Thoracic aorta (tissue), 2 donors: ENCODE measurements at places on chromosomes 2 and 18. TPM values are rescaled to one million over a fixed set of nuclear protein-coding genes. Genes with fewer than 3 reads are reported as not detected.

DNA sequence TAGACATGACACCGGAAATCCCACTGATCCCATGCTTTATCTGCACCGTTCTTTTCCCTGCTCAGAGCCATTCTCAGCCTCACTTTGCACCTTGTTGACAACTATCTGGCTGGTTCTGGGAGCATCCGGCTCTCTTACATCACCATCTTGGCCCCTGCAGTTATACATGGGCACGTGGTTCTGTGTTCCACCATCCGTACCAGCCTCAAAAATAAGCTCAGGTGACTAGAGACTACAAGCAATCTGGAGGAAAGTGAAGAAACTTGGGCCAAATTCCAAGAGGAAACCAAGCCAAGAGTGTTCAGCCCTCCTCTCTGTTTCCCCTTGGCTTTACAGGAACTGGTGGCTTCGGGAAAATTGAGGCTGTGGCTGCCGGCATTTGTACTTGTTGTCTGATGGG, 244.6 kb upstream of the ACVR2A start:
- no peak for DNase-seq

- no peak for DNase-seq
Measured at GRCh38 chr2:168075446-168075845, 171.9 kb downstream of the STK39 start.

Gene POTEI
- total RNA-seq: not detected

Gene REG3A
- 8.3 TPM for total RNA-seq

DNA sequence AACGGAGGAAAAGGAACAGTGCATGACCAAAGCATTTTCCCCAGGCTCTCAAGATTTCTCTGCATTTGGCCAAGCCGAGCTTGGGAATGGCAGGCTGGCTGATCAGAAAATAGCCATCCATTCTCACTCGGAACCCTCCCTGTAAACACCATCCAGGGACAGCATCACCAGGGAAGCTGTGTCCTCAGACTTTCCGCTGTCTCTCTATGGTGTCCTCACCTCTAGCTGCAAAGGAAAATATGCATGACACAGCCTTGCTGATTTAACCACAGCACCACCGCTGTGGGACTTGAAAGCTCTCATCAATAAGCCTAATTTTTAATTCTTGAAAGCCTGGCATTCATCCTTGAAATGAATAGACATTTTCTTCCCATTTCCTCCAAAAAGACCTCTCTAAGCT, 311.7 kb downstream of the EIPR1 start:
- DNase-seq: no peak

Gene CXCR2
- total RNA-seq: not detected

DNA sequence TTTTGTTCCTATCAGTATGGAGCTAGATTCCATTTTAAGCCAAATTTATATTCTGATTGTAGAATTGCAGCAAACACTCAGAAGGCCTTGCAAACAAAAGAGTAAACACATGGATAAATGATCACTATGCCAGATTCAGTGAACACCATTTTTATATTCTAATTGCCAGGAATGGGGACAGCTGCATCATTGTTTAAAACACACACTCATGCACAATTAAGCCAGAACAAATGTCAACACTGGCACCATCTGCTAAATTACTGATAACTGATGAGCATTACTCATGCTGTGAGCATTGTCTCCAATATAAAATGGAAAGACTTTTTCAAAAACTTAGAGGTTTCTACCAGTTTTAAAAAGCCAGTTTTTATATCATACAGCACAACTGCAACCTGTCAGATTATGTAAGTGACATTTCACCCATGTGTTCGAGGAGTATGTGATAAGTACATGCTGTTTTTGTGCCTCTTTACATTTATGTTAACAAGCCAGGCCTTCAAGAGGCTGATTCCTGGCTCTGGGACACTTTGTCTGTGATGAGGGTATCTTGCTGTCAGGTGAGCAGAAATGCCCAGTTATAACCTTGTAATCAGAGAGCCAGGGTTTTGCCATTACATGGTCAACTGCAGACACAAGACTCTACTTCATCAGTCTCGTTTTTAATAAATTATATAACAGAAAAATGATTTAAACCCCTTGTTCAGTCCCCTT, 4.4 kb upstream of the ST8SIA5 start:
- no peak for DNase-seq

DNA sequence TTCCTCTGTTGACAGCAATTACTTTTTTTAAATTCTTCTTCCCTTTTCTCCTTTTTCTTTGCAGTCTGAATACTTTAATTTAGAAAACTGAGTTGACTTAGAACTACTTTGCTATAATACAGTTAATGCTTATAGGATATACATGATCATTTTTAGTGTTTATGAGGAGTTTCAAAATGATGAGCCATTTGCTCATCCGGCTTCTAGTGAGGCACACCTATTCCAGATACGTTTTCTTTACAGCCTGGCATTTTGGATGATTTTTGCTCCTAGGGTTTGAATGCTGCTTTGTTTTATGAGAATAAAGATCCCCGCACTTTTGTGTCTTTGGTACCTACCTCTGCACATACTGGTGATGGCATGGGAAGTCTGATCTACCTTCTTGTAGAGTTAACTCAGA, 52.8 kb downstream of the EIF5B start:
- DNase-seq: no peak

DNA sequence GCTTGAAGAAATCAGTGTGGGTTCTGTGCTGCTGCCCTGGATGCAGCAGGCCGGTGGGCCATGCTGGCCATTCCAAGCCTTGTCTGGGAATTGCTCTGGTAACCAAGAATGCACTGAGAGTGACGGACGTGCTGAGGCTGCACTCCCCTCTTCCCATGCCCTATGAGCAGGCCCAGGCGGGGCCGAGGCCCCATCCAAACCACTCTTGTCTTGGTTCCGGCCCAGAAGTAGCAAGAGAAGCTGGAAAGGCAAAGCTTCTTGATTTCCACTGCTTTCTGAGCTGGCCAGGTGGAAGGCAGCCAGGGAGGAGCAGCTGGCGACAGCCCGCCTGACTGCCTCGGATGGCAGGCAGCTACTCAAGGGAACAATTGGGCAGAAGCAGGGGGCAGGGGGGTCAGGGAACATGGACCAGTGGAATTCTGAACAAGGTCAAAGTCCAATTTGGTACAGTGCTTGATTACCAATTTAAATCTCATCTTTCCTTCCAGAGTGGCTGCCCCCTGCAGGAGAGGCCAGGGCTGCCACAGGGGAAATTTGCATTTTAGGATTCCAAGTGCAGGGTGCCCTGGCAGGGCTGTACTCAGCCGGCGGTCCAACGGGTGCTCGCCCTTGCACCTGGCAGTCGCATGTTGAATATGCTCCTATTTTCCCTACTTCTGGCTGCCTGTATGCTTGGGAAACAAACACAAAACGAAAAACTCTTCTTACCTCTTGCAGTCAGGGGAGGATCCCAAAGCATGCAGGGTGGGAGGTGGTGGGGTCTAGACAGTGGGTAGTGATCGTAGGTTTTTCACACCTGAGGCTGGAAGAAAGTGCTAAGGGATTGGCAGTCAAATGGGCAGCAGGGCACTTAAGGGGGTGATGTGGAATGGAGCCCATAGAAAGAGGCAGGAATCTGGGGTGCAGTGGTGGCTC, 67.3 kb downstream of the LIPG start:
- DNase-seq: no peak

DNA sequence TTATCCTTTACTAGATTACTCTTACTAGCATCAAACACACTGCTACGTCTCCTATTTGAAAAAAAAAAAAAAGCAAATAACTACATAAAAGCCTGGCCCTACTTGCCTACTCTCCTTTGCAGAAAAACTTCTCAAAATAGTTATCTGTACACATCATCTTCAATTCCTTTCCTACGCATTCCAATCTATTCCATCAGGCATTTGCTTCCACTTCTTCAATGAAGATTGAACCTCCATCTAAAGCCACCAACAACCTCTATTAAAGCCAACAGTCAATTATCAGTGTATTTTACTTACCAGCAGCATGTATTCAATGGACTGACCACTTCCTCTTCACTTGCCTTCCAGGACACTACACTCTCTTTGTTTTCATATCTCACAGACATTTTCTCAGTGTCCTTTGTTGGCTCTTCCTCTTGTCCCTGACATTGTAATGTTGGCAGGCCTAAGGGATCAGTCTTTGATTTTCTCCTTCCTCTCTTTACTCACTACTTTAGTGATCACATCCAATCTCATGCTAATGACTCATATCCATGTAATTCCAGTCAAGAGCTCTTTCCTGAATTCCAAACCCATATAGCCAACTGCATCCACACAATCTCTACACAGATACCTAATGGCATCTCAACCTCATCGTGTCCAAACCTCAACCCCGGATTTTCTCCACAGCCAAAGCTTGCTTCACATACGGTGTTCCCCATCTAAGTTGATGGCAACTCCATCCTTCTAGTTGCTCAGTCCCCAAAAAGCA, 131.3 kb downstream of the CCDC148 start:
- DNase-seq: no peak

GRCh38 chr2:205324355-205324754, 357.9 kb upstream of the NRP2 start:
- no peak for DNase-seq

DNA sequence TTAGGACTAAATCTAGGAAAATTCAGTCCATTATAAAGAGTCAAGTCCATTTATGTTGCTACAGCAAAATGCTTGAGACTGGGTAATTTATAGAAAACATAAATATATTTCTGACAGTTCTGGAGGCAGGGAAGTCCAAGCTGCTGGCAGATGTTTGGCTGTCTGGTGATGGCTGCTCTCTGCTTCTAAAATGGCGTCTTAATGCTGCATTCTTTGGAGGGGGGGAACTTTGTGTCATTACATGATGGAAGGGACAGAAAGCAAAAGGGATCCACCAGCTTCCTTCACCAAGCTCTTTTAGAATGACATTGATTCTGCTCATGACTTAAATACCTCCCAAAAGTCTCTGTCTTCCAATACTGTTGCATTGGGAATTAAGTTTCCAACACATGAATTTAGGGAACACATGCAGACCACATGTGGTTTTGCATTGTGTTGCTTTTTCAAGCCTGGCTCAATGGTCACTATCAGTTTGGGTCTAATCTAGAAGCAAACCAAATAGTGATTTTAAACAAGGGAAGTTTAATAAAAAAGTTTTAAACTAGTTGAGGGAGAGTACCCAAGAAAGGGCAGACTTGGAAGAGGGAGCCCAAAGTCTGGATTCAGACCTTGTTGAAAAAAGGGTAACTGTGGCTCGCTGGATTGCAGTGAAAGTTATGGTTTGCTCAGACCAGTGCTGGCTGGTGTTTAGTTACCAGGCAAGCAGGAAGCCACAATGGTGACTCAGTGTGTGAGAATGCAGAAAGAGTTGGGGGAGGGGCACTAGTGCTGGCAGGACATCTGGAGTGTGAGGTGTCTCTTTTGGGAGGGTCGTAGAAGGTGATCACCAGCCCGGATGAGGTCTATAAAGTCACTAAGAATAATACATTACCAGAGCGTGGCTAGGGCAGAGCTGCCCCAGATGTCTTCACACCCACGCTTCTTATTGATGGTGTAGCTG, 30.8 kb downstream of the C18orf54 start:
- DNase-seq: no peak

DNA sequence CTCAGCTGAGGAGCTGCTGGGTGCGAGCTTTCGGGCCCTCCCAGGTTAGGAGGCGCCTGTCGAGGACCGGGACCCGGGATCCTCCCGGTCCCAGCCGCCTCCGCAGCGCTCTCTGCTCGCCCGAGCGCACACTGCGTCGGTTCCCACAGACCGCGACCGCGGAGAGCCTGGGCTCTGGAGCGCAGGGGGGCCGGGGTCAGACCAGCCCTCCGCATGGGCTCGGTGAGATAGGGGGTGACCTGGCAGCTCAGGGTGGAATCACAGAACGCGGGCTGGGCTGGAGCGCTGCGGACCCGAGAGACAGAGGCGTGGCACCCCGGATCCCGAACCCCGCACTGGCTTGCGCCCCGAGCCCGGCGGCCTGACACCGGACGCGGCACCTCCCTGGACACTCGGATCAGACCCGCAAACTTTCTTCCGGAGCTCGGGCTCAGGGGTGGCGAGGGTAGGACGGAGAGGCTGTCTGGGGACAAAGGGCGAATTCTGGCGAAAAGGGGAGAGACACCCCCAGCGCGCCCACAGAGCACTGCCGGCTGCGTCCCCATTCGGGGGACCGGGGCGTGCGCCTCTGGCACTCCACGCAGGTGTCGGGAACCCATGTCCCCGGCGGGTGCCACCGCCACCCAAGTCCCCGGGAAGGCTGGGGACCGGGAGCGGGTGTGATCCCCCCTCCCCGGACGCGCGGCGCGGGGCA, 612 bp downstream of the DIPK1C start:
- DNase-seq: no peak

Gene FN1
- 6,415 TPM for total RNA-seq

GRCh38 chr2:22582107-22582506, 802.9 kb upstream of the KLHL29 start:
- no peak for DNase-seq

DNA sequence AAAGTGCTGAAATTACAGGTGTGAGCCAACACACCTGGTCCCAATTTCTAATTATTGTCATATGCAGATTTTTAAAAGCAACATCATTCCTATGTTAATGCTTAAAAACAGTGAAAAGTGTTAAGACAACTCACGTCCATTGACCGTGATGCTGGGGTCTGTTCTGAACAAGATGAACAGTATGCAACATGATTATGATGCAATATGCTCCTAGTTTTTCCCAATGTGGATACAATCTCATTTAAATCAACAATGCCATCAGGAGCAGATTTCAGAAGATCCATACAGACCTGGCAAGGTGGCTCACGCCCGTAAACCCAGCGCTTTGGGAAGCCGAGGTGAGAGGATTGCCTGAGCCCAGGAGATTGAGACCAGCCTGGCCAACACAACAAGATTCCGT, 31.5 kb downstream of the E2F6 start:
- DNase-seq: no peak

DNA sequence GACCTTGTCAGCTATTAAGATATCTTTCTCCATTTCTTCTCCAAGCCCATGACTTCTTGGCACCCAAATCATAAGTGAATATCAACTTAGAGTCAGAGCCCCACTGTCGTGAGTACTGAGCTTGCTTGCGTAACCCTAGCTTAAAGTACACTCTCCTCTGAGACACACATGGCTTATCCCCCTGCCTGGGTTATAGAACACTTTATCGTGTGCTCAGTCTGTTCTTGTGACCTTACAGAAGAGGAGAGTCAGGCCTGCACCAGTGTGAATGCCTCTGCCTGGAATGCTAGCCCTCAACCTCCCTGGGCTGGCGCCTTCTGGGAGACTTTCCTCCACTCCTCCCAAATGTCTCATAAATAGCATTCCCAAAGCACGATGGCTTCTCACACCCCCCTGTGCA, 79.3 kb downstream of the CEP192 start:
- no peak for DNase-seq

DNA sequence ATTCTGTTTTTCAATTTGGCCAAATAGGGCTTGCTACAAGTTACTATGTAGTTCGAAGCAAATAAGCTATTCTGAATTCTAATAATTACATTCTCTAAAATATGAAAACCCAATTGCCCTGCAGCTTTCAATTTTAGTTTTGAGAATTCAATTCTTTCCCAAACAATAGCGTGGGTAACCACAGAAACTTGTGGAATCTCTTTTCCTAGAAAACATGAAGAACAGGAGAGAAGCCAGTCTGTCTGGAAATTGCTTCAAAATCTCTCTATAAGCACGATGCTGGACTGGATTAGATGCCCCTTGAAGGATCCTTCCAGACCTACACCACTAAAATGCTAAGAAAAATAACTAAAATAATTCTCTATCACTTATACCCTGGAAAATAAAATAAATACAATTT, 115.0 kb downstream of the THADA start:
- no peak for DNase-seq
